ENCODE measurements at places on chromosomes 16 and 17.

DNA sequence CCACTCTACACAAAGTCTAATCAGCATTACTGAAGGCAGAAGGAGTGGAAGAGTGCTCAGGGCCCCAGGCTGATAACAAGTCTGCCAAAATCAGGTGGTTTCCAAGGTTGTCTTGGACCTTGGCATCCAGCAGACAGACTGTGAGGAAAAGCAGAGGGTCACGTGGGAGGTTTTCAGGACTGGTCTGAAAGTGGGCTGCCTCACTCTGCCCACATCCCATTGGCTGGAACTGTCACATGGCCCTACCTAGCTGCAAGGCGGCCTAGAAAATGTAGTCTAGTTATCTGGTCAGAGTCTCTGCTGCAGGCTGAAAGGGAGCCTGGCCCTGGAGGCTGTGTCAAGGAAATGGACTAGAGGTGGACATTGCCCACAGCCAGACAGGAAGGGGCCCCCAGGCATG, 310.7 kb upstream of the ASIC2 start:
- no peak for DNase-seq

DNA sequence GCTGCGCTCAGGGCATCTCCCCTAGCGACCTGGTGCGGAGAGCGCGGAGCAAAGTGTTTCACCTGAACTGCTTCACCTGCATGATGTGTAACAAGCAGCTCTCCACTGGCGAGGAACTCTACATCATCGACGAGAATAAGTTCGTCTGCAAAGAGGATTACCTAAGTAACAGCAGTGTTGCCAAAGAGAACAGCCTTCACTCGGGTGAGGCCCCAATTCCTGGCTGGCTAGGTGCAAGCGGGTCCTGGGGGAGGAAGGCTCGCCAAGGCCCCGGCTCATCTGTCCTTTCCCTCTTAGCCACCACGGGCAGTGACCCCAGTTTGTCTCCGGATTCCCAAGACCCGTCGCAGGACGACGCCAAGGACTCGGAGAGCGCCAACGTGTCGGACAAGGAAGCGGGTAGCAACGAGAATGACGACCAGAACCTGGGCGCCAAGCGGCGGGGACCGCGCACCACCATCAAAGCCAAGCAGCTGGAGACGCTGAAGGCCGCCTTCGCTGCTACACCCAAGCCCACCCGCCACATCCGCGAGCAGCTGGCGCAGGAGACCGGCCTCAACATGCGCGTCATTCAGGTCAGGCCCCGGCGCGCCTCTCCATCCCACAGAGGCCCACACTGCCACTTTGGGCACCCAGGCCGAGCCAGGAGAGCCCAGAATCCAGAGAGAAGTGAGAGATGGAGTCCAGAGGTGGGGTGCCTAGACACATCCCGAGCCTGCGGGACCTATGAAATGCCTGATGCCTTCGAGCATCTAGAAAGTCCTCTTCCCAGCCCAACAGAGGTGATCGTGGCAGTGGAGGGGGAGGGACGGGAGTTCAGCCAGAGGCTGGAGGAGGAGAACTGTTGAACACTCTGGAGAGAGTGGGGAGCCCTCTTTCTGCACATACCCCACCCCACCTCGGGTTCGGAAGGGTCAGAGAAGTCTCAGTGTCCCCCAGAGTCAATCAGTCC, 3.3 kb downstream of the LHX1 start:
- no peak for DNase-seq

- DNase-seq: no peak
Measured at GRCh38 chr17:74447628-74448159, 15.8 kb downstream of the GPRC5C start.

DNA sequence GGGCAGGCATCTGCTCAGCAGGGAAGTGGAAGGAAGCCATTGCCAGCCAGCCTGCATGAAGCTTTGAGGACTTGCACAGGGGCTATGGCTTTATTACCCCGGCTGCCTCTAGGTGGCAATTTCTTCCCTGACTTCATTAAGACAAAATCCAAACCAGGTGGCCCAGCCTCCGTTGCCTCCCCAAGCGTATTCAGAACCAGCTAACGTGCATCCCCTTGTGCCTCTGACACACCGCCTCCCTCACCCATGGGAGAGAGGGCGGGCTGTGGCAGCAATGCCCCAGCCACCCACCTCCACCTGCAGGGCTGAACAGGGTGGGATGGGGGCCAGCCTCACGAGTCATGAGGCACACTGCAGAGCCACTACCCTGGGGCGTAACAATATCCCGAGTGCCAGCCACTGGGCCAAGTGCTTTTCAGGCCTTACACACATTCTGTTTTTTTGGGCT, 6.8 kb downstream of the KIFC3 start:
- DNase-seq: peak; percentile 40
